ENCODE measurements at places on chromosomes 3 and 15. TPM values are rescaled to one million over a fixed set of nuclear protein-coding genes. Genes with fewer than 3 reads are reported as not detected.

CHAC1 gene
- total RNA-seq: 14.4 TPM

HIGD2B gene
- total RNA-seq: not detected

SYNPR gene
- not detected for total RNA-seq

CHRNB4 gene
- total RNA-seq: 0.14 TPM

C3orf20 gene
- not detected for total RNA-seq

THAP10 gene
- 3.1 TPM for total RNA-seq

DCLK3 gene
- total RNA-seq: not detected

NR2E3 gene
- 0.65 TPM for total RNA-seq

LOXL1 gene
- total RNA-seq: 8.1 TPM

IMPG2 gene
- 0.03 TPM for total RNA-seq

All from foreskin keratinocyte (primary cell).